GM10248 (cell line): ENCODE measurements at places on chromosomes 2 and 18.
A peak's percentile ranks its signal among the peaks of the same experiment; 100 is the strongest.

DNA sequence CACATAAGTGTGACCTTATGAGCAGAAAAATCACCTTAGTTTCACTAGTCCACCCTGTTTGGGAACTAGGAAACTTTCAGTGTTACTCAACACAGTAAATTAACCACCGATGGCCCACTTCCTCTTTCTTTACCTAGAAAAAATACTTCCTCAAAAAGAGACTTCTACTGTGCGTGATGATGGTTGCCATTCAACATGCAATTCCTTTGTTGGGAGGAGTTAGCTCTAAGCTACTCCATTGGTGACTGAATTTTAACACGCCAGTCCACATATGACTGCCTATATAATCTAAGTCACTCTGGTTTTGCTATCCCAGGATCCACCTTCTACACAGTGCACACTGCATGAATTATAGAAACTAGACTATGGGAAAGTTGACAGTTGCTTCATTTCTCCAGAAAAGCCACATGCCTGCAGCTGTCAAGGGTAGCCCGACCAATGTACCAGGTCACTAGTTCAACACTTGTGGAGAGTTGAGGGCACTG, 47.8 kb upstream of the REG3G start:
- peak; percentile 54 for DNase-seq

DNA sequence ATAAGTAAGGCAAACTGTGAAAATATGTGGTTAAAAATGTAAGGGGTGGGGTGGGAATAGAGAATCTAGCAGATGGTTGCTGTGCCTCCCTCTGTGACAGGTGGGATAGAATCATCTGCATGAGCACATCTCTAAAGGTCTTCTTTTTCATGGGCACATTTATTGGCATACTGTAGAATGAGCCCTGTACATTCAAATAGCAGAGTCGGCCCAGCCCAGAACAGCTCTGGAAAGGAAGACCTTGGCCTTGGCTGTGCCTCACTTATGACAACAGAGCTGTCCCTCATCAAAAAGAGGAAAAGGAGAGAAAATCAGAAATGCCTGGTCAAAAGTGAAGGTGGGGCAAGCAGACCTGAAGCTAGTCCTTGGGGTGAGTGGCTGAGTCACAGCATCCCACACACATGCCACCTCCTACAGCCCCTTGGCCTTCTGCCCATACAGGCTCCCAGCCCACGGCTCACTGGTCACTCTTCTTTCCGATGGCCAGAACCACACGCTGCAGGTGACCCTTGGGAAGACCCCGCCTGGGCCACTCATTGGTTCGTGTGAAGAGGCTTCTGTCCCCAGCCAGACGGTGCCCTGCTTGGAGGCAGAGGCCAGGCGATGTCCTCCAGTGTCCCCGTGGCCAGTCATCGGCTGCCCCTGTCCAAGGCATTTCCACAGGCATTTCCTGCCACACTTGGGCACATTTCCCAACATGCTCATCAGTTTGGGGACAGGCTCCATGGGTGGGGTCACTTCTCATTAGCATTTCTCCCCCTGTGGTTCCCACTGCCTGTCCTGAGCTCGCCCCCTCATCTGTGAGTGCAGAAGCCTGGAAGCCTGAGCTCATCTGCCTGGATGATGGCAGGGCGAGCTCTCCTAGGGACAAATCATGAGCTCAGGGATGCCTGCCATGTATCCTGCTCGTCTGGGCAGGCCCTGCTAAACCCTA, 113.6 kb downstream of the MCFD2 start:
- DNase-seq, result peak; percentile 10

GRCh38 chr2:201255408-201256033, 4.8 kb upstream of the CASP8 start:
- no peak for DNase-seq

DNA sequence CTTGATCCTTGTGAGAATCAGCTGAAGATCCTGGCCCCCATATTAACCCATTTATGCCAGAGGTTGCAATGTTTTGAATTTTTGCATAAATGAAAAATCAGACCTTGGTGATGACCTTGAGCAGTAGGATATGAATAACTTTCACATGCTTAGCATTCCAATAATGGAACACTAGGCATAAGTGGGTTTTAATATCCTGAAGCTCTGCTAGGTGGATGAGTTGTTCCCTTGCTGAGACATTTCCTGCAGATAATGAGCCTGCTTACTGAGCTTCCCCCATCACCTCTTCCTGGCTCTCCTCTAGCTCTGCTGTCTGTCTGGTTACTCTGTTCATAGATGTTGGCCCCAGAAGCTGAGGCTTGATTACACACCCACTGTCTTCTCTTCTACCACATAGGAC, 25.5 kb upstream of the SEC11C start:
- no peak for DNase-seq

DNA sequence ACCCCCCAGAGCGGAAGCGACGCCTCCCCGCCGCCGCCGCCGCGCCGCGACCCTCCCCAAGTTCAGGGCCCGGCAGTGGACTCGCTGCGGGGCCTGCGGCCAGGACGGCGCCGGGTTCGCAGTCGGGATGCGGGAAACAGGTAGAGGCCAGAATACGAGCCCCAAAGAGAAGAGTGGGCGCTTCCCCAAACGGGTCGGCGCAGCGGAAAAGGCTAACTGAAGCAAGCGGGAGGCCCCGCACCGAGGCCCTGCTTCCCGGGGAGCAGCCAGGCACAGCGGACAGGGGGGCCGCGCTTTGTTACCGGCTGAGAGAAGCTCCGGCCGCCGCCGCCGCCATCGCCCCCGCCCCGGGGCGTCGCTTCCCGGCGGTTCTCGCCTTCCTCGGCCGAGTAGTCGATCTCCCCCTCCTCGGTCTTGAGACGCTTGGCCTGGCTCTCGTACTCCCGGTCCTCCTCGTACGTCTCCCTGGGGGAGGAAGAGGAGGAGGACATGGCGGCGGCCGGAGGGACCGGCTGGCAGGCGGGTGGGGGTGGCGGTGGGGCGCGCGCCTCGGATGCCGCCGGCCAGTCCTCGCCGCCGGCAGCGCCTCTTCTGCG, 494 bp downstream of the HNRNPLL start:
- peak; percentile 41 for DNase-seq

DNA sequence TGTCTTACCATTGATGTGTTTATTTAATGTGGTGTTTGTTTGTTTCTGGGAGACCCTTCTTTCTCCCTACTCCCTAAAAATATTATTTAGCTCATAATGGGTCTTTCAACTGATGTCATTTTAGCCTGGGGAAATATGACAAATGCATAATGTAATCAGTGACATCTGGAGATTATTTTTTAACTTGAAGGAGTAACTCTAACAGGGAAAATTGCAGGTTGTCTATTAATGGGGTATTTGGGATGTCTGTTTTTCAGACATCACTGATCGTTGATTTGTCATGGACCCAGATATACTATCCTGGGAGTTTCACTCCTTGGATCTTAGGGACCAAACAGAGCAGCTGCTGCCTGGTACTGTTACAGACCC, 230.4 kb downstream of the LOXHD1 start:
- no peak for DNase-seq

DNA sequence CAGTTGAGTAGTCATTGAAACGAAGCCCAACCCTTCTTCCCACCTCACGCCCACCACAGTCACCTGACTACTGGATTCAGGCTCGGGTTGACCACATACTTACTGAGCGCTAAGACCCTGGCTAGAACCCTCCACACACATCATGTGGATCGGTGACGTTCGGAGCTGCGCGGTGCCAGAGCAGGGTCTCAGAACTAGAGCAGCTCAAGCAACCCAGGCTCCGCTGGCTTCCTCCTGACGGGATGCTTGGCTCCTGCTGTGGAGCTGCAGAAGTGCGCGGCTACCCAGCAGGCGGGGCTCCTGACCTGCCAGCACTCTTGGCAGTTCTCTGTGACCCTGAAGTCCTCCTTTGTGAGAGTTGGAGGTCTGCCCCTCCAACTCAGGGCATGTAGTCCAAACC, 90.6 kb upstream of the MBOAT2 start:
- DNase-seq, result no peak

DNA sequence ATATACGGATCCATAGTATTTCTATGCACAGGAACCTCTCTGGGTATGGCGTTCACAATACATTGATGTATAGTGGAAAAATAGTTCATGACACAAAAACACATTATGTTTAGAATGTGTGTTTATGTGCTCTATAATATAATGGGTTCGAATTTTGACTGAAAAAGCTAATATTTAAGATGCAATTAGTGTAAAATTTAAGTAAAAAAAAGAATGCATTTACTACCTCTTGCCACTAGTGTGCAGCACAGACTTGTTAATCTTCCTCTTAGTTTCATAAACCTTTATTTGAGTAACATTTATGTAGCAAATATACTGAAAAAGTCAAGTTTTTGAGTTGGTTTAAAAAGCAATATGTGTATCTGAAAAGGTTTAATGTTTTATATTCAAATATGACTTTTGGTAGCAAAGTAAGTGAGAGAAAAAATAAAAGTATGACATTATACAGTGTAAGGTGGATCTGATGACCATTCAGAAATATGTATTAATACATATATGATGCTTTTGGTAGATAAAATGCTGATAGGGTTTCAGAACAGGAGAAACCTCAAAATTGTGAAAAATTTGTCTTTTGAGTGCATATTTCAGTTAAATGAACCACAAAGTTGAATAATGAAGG, 49.4 kb downstream of the CCDC102B start:
- no peak for DNase-seq

DNA sequence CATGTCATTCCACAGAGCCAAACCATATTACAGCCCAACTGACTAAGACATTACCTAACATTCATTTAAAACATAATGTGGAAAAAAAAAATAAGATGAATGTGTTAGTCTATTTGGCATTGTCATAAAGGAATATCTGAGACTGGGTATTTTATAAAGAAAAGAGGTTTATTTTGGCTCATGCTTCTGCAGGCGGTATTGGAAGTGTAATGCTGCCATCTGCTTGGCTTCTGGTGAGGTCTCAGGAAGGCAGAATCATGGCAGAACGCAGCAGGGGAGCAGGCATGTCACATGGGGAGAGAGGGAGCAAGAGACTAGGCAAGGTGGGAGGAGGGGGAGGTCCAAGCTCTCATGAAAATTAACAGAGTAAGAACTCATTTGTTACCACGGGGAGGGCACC, 504.8 kb upstream of the LRATD1 start:
- no peak for DNase-seq

- no peak for DNase-seq
Measured at GRCh38 chr18:44900627-44901026, 219.9 kb downstream of the SETBP1 start.

DNA sequence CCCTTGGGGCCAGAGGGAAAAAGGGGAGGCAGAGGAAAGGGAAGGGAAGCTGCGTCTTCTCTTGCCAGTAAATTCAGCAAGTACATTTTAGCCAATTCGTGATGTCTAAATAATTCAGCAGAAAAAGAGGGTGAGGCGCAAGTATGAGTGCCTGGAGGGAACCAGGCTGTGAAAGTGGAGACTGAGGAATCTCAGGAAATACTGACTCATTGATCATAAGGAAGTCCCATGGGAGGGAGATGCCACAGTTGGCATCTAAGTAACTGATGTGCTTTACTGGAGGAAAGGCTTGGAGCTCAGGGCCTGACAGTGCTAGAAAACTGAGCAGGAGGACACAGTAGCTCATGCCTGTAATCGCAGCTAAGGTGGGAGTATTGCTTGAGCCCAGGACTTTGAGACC, 31.1 kb downstream of the KIF5C start:
- no peak for DNase-seq

DNA sequence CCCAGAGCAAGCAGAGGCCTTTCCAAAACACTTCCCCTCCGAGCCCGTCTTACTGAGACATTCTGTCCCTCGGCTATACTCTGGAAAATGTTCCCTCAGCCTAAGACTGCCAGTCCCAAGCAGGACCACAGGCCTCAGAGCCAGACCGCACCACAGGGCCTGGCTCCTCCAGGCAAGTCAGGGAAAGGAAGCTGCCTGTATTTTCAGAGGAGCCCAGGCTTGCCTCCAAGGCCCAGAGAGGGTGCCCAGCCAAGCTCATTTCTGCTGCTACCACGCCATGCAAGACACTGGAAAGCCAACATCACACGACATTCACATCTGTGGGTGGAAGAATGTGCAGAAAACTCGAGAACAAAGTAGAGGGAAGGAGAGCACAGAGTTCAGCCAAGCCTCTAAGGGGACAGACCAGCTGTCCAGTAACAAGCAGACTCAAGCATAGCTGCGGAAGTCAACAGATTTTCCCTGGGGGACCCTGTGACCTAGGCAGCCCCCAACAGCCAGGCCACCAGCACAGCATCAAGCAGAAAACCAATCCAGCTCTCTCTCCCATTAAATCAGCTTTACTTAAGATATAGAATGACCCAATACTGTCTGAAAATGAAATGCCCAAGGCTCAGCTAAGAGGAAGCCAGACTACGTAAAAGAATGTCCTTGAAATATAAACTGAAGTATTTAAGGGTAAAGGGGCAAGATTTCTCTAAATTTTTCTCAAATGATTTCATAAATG, 123.9 kb downstream of the ZFP36L2 start:
- no peak for DNase-seq

DNA sequence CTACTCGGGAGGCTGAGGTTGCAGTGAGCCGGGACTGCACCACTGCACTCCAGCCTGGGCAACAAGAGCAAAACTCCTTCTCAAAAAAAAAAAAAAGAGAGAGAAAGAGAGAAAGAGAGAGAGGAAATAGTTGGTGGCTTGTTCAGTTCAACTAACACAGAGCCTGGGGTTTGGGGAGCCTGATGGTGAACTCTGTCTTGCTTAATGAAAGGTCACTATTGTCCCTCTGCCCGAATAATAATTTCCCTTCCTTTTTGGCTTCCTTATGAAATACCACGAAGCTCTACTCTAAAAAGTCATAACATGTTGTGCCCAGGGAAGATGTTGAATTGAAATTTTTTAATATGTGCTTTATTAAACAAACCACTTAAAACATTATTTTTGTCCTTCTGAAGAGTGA, 17.3 kb downstream of the BCL2 start:
- no peak for DNase-seq

DNA sequence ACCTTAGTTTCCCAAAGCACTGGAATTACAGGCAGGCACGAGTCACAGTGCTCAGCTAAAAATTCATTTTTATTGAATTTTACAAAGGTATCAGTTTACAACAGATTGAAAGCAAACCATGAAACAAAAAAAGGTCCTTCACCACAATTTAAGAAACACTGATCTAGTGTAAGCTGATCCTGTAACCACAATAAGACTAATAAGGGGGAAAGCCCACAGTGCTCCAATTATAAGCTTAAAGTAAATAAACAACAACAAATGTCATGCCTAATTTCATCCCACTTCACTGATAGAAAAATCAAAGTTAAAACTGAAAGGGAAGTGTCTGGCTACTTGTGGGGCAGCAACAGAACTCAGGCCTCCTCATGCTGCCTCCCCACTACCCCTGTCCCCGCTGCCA, 49.2 kb downstream of the ICA1L start:
- DNase-seq, result no peak

DNA sequence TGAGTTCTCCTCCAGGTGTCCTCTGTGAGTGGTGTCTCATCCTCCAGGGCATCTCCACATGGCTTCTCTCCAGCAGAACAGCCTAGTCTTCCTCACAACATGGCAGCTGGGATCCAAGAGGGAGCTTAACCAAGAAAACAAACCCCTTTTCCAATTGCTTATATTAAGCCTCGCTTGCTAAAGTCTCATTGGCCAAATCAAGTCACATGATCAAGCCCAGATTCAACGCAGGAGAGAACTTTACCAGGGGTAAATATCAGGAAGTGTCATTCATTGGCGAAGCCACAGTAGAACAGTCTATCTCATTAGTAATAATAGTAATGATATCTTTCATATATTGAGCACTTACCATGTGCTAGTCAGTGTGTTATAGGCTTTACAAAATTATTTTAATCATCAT, 53.1 kb downstream of the CDC42EP3 start:
- no peak for DNase-seq
